ENCODE measurements at places on chromosomes 5 and 9.
A peak's percentile ranks its signal among the peaks of the same experiment; 100 is the strongest.

DNA sequence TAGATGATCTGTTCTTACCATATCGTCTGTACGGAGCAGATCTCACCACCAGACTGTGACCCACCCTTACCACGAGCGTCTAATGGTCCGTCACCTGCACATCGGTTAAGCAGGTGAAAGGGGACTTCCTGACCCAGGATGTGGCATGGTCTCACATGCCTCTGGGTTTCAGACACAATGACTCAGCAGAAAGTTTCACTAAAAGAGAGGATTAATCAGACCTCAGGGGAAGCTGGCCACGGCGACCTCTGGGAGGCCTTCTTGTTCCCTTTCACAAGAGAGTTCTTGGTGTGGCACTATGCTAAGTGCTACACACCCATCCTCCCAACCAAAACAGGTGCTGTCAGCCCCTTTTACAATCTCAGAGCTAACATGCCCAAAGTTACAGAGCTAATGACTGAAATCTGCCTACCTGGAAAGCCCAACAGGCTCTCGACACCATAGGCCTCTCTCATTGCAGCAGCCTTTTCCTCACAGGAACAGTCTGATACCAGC, 41.6 kb downstream of the ADAMTS12 start:
- no peak for DNase-seq

DNA sequence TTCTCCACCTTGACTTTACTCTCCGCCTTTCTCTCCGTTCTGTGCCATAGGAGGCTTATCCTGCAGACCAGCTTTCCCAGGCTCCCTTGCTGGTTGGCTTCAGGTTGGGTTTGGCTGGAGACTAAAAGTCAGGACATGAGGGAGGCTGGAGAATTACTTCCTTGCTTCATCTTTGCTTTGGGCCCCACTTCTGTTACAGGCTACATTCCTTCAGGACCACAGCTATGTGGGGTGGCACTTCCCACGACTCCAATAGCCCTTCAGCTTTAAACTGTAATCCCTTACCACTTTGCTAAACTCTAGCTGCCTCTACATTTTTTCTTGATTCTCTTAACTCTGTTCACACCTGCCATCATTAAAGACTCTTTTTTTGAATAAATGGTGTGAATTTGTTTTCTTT, 186.7 kb upstream of the NR4A3 start:
- DNase-seq, result no peak

- no peak for DNase-seq
Observed at GRCh38 chr9:88742483-88742882, 207.5 kb downstream of the NXNL2 start.

- no peak for DNase-seq
Observed at GRCh38 chr9:122360891-122361290, 9.9 kb upstream of the PTGS1 start.

DNA sequence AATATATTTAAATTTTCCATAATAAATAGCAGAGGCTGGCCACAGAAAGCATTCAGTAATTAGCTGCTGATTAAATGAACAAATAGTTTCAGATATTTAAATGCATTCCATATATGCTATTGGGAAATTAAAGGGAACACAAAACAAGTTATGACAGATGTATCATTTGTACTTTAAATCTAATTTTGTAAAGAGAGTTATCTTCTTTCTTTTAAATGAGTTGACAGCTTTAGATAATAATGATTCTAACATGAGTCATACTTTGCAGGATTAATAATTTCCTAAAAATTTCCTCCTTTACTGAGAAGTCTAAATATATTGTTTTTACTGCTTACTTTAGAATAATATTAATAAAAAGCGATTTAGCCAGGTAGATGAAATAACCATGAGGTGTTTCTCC, 320.1 kb downstream of the ADAMTS6 start:
- no peak for DNase-seq

DNA sequence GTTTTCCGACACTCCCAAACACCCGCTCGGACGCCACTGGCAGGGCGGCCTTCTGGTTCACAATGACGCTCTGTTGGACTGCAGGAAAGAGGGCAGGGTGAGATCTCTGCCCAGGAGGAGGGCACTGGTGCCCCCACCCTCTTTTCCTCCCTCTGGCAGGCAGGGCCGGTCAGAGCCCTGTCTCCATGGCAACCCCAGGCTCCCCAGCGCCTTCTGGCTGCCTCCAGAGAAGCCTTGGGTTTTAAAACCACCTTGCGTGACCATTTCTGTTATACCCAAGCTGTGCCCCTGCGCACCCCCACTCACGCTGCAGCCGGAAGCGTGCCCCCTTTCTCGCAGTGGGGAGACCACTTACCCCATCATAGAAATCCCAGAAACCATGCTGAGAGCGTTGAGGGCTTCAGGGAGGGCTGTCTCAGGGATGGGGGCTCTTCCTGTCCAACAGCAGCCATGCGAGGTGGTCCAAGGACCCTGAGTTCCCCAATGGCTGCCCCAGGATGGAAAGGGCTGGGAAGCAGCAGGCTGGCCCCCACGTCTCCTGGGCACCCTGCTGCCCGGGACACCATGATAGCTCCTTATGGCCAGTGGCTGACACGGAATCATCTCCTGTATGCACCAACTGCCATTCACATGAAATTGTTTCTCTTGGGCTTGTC, 7.3 kb downstream of the C9orf50 start:
- DNase-seq, result no peak

GRCh38 chr9:89808756-89809181, 204.0 kb downstream of the GADD45G start:
- no peak for DNase-seq

DNA sequence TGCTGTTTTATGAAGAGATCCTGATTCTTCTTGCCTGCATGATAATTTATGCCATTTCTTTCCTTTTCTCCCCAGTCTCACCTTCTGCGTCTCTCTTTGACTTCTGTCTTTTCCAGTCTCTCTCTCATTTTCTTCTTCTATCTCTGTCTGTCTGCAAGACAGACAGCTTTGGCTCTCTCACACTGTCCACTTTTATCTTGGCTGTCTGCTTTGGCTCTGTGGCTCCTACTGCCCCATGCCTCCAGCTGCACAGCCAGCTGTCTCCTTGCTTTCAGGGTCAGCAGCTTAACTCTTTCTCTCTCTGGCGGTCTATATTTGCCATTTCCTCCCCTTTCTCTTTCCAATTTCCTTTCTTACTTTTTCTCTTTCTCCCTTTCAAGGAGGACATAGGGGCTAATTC, 971.1 kb upstream of the COX7C start:
- no peak for DNase-seq

DNA sequence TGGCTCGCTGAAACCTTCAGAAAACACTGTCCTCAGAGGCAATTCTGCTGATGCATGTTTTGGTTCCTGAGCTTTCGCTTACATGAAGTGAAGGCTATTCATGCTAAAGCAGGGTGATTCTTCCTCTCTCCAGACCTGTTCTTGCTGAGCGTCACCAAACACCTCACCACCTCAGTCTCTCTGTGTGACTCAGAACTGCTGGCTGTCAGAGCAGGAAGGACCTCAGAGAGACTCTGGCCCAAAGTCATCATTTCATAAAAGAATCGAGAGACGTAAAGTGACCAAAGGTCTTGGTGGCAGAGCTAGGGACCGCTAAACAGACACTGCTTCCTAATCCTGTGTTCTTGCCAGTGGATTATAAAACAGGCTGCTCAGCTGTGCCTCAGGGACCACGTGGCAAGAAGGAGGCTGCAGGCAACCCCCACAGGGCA, 73.8 kb downstream of the LHFPL2 start:
- DNase-seq, result no peak

- DNase-seq, result no peak
Observed at GRCh38 chr9:72909428-72909827, 43.4 kb downstream of the ALDH1A1 start.

GRCh38 chr5:111776913-111777781, 20.2 kb upstream of the NREP start:
- peak; percentile 83 for DNase-seq

GRCh38 chr5:107533910-107534876, 136.5 kb downstream of the EFNA5 start:
- DNase-seq, result no peak

DNA sequence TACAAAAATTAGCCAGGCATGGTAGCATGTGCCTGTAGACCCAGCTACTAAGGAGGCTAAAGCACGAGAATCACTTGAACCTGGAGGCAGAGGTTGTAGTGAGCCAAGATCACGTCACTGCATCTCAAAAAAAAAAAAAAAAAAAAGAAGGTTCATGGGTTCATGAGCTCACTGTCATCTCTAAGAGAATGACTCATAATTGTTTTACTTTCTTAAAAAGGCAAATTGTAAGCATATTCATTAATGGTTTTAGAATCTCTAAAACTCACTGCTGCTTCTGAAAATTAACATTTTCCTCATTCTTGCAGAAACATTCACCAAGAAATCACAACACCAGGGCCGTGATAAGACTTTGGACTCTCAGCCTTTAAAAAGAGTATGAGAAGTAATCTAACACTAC, 103.6 kb downstream of the GNA14 start:
- DNase-seq, result no peak

DNA sequence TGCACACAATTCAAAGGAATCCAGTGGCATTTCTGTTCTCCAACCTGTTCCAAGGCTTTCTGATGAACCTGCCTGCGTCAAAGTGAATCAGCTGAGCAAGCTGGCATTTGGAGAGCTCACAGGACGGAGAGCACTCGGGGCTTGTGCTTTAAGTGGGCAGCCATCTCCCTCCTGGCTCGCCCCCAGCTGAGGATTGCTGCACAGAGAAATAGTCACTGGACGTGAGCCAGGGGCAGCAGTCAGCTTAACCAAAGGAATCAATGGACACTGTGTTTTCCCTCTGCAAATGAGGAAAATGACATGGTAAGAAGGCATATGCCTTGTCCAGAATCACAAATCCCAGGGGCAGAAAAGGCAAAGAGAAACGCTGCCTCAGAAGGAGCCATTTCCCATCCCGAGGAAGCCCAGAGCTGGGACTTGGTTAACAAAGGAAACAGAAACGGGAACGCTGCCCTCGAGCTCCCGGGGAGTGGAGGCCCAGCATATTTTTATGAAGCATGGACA, 299.4 kb downstream of the ZSWIM6 start:
- no peak for DNase-seq

DNA sequence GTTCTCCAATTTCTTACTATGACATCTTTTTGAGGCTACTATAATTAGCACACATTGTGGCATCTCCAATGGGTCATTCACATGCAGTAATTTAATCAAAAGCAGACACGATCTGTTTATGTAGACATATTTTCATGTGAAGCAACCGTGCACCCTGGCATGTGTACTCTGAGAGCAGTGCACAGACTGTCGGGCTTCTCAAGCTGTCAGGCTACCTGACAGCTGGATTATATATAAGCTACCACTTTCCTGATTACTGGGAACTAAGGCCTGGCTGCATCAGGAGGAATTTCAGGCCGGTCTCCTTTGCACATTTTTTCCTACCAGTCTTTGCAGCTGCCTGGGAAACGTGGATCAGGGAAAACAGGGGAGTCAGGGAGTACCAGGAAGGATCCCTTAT, 197.5 kb downstream of the MAPKAP1 start:
- no peak for DNase-seq

DNA sequence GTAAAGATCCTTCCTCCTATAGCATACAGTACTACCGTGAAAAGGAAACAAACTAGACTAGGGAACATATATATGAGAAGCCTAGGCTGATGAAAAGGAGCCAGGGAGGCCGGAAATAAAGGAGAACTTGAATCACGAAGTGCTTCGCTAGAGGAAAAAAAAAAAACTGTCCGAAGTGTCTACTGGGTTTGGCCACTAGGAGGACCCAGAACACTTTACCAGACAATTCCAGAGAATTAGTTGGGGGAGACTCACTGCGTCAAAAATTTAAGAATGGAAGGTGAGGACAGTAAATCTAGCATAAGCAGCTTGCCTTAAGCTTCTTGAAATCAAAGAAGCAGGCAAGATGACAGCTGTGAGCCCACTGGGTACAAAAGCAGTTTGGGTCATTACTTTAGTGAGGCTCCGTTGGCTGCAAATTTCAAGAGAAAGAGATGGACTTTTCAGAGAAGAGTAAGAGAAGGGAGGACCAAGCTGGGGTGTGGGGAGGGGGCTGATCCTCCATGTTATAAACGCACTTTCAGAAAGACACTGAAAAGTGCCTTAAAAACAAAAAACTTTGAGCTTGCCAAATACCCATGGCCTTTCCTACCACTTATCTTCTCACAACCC, 47.4 kb downstream of the P4HA2 start:
- peak; percentile 60 for DNase-seq

- DNase-seq, result no peak
Observed at GRCh38 chr5:54344653-54345052, 34.3 kb upstream of the ARL15 start.

- no peak for DNase-seq
Observed at GRCh38 chr5:32928761-32929160, 217.6 kb downstream of the NPR3 start.

- DNase-seq, result no peak
Observed at GRCh38 chr5:170423692-170424091, 34.5 kb upstream of the KCNMB1 start.

DNA sequence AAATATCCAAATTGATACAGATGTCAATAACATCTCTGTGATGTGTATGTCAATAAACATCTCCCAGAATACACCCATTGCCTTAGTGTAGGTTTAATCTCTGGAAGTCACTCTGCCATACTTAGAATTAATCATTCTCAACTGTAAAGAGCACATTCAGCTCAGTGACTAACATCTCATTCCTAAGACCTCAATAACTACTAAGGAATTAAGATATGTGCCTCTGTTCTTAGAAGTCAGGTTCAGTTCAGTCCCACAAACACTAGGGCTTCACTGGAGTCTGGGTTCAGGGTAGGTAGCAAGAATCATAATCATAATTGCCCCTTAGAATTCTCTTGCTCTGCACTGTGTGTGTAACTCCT, 31.7 kb downstream of the UGCG start:
- no peak for DNase-seq

DNA sequence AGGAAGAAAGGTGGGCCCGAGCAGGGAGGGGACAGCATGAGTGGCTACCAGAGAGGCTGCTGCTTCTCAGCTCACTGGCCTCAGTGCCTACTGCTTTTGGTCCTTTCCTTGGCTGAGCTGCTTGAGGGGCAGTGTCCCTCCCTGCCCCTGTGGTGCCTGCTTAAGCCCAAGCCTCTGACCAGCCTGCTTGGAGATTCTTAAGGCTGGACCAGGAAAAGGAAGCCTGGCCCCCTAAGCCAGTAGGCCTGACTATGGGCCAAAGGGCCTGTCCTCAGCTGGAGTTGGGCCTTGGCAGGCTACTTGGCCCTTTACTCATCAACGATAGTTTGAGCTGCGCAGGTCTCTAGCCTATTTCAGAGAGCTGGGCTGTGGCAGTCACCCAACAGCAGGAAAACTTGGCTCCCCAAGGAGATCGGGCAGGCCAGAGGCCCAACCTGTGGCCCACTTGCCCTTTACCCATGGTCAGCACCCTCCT, 24.9 kb downstream of the TCF7 start:
- no peak for DNase-seq

GRCh38 chr9:103757062-103757461, 337.0 kb upstream of the SMC2 start:
- DNase-seq, result no peak
